ENCODE measurements at places on chromosomes 5 and 9.

DNA sequence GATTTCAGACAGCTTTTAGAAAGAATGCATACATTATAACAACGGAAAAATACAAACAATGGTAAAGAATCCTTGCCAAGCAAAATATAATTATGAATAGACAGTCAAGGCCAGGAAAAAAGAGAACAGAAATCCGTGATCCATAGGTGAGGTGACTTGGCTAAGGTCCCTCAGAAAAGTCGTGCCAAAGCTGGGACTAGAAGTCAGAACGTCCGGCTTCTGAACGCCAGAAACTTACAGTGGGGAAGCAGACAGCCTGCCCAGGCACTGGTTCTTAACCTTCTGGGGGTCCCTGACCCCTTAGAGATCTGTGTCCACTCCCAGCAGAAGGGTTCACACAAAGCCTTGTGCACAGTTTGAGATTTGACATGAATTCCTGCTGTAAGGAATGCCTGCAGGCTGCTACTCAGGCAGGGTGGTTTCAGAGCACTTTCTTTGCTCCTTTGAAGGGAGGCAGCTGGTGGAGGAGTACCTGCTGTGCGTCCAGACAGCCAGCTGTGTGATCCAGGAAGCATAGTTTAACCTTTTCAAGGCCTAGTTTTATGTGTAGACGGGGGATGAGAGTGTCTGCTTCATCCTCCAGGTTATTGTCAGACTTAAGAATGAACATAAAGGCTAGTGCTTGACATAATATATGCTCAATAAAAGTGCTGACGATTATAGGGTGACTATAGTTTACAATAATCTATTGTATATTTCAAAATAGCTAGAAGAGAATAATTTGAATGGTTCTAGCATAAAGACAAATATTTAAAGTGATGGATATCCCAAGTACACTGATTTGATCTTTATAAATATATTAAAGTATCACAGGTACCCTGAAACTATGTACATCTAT is 852 bp downstream of the ARHGEF37 start:
- peak; percentile 43 for DNase-seq
- H3K27ac ChIP-seq = peak overlapping the region; percentile 44
- peaks cover 2% of the 10 kb centered on the region for H3K27me3 ChIP-seq
- no peak overlapping the region for H3K4me3 ChIP-seq

GRCh38 chr5:127909066-127909465 is 174.5 kb upstream of the SLC12A2 start:
- H3K4me1 ChIP-seq = no peaks in the 10 kb centered on the region
- no peaks in the 10 kb centered on the region for H3K27me3 ChIP-seq
- H3K4me3 ChIP-seq = no peak overlapping the region
- peak; percentile 59 for DNase-seq
- H3K36me3 ChIP-seq = no peaks in the 10 kb centered on the region
- no peak overlapping the region for H3K27ac ChIP-seq

DNA sequence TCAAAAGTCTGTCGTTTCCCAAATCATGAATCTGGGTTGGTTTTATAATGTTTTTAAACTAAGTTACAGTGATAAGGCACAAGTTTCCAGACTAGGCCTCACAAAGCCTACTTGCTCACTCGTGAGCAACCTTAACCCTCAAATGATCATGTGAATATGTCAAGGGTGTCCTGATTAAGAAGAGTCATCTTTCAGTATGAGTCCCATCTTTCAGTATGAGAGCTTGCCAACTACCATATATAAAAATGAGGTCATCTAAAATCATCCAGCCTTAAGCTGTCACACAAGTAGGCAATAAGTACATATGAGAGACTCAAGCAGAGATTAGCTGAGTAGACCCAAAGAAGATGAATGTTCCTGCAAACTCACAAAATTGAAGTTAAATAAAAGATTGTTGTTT is 668.4 kb upstream of the FAM174A start:
- H3K36me3 ChIP-seq = no peaks in the 10 kb centered on the region
- no peaks in the 10 kb centered on the region for H3K27me3 ChIP-seq
- no peak for DNase-seq
- no peaks in the 10 kb centered on the region for H3K4me1 ChIP-seq
- no peak overlapping the region for H3K27ac ChIP-seq

- H3K27me3 ChIP-seq = no peaks in the 10 kb centered on the region
- no peaks in the 10 kb centered on the region for H3K36me3 ChIP-seq
- DNase-seq = no peak
These were observed 9.3 kb upstream of the TGFBR1 start for GRCh38 chr9:99095565-99095964.

GRCh38 chr5:112848116-112848811 is 12.8 kb upstream of the SRP19 start:
- no peaks in the 10 kb centered on the region for H3K27me3 ChIP-seq
- H3K4me3 ChIP-seq = no peak overlapping the region
- no peaks in the 10 kb centered on the region for H3K4me1 ChIP-seq
- DNase-seq = peak; percentile 16
- no peaks in the 10 kb centered on the region for H3K36me3 ChIP-seq

GRCh38 chr9:17777465-17777864 is 198.6 kb downstream of the SH3GL2 start:
- H3K27me3 ChIP-seq = no peaks in the 10 kb centered on the region
- no peak for DNase-seq
- no peaks in the 10 kb centered on the region for H3K4me1 ChIP-seq
